ENCODE measurements at places on chromosomes 3 and 15.

DNA sequence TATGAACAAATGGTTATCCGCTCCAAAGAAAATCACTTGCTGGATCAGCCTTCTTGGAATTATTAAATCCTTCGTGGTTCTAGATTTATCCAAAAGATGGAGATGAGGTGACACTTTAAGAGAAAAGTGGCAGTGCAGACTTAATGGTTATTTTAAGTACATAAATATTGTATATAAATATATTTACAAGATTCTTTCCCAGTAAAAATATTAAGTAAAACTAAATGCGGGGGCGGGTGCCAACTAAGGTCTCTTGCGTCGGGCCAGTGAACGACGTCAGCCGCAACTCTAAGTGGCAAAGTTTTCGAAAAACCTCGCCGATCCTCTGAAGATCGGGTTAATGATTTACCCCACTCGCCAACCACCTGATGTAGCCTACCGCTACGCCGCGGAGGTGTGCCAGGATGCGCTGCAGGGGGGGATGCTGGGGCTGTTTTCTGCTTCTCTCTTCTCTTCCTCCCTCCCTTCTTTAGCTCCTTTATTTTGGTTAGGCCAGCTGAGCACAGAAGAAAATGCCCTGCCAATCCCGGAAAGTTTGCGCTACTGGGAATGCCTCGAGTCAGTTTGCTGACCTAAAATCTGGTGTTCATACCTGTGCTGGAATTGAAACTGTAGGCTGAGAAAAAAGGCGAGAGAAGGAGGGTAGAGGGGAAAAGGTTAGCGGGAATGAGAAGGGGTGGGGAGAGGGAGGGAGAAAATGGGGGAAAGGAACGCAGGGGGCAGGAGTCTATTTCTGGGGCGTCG, 7.6 kb upstream of the FOXB1 start:
- DNase-seq = no peak

DNA sequence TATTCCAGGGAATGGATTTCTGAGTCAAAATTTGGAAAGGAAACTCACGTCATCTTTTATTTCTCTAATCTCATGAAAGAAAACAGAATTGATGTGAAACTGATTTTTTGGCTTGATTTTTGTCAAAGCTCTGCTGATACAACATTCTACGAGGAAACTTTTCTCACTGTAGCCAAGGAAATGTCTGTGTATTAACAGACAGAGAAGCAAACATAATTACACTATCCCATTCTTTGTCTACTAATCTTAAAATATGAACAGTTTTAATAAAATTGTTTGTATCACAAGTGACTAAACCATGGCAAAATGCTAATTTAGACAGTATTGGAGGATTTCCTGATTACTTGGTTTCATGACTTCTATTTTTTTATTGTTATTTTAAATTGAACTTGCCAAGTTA, 1437.0 kb downstream of the OTOL1 start:
- no peak for DNase-seq

GRCh38 chr3:112425858-112426750, 73.2 kb downstream of the BTLA start:
- DNase-seq = no peak

- DNase-seq = no peak
Observed at GRCh38 chr3:147758771-147759170, 349.6 kb downstream of the ZIC1 start.

DNA sequence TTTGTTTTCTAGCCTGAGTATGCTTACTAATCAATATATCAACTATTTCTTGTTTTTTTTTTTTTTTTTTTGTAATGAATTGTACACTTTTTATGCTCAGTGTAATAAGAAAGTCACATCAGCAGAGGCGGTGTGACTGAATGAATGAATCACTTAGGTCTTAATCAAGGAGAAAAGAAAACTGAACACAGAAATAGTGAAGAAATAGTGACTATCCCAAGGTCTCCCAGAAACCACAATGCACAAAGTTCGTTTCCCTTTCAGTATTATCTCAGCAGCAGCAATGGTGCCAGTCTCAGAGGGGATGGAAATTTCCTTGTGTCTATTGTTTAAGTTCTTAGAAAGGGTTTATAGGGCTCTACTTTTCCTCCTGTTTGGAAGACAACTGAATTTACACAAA, 80.7 kb downstream of the NR1I2 start:
- DNase-seq = no peak

GRCh38 chr3:14352002-14352627, 50.3 kb upstream of the SLC6A6 start:
- no peak for DNase-seq

DNA sequence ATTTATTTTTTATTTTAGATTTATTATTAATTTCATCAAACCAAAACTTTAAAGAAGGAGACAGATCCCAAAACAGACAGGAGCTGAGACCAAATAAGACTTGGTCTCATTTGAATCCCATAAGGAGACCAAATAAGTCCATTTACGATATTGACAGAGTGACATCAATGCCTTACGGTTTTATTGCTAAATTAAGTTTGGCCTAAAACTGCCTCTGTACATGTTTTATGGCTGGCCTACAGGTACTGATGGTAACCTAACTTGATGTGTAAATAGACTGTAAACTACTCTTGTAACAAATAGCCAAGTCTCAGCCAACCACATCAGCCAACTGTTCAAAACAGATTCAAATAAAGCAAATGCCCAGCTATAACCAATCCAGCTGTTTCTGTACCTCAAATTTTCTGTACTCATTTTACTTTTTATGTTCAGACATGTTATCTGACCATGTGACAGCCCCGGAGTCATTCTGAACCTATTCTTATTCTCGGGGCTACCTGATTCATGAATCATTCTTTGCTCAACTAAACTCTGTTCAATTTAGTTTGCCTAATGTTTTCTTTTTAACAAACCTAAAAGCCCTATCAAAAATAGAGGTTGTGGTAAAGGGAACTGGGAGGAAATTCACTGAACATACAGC, 89.4 kb upstream of the CDAN1 start:
- DNase-seq = no peak

DNA sequence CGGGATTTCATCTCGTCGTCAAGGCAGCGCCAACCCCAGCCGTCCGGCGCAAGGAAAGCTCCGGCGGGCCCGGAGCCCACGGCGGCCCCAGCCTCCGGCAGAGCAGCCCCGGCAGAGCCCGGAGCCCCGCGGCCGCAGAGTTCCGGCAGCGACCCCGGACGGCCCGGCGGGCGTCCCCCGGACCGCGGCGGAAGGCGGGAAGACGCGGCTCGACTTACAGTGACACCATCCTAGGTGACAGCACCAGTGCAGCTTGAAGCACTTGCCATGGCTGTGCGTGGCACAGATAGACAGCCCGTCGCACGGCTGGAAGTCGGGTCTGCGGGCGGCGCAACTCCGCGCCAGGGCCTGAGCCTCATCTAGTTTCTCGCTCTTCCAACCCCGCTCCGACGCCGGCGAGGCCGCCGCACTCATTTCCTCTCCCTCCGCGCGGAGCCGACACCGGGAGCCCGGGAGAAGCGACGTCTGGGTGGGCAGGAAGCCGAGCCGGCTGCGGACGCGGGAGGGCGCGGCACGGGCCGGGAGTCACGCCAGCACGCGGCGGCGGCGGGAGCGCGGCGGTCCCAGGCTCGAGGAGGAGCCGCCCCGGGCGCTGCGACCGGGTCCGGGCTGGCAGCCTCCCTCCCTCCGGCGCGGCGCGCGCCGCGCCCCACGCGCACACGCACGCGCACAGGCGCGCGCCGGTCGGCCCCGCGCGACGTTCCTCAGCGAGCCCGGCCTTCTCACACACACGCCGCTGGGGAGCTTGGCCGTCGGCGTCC, at the start of gene C3orf70:
C3orf70 (minus strand) TSS at position 651 of the 761 bp plus-strand sequence; CDS start at position 414, 237 bp downstream.
- DNase-seq = no peak

DNA sequence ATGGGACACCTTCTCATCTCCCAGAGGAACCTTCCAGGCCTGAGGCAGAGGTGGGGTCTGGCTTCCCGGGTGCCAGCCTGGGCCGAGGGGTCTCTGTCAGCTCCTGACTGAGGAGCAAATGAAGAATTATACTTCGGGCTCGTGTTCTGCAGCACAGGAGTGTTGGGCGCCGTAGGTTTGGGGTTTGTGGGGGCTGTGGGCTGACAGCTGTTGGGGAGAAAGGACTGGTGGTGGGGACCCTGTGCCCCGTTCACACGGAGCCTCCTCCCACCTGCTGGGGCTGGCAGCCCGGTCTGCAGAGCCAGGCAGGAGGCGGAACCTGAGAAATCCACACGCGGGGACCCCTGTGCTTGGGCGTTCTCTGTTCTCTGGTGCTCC, 59.7 kb downstream of the ADAMTS7 start:
- DNase-seq = no peak

DNA sequence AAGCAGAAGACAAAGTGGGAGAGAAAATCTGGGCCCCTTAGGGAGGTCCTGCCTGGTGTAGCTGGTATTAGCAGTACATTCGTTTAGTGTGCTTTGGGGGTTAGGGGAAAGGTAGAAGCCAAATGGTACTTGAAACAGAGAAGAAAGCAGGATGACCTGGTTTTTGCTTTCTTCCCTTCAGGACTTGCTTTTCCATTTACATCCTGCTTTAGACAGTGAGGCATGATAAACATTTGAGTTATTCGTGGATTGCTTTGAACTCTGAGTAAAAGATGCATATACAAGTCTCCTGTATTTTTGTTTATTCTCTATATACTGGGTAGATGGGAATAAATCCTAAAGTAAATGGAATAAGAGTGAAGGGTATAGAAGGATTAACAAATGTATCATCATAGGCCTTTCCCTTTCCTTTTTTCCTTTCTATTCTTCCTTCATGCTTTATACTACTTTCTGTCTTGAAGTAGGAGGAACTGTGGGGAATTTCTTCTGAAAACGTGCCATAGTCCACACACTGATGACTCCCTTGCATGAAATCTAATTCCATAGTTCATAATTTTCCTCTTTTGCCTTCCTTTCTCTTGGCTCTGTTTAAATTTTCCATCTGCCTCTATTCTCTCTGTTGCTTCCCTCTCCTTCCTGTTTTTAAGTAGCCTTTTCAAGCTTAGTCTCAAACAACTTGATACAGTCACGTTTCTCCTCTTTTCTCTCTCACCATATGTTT, 139.5 kb upstream of the RBMS3 start:
- no peak for DNase-seq

DNA sequence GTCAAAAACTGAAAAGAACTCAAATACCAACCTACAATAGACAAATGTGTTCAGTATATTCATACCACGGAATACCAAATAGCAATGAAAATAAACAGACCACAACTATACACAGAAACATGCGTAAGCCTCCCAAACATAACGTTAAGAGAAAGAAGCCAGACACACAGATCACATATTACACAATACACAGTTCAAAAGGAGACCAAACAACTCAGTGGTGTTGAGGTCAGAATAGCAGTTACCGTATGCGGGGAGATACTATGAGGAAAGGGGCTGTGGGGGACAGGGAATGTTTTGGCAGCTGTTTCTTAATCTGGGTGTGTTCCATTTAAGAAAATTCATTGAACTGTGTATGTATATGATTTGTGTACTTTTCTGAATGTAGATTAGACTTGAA, 6.6 kb downstream of the OSBPL10 start:
- no peak for DNase-seq

- no peak for DNase-seq
Observed at GRCh38 chr3:109154979-109155378, 18.5 kb downstream of the C3orf85 start.

GRCh38 chr3:125213946-125214542, 1.5 kb upstream of the SLC12A8 start:
- DNase-seq = no peak

- DNase-seq = no peak
Observed at GRCh38 chr15:81433462-81433861, 59.4 kb upstream of the TMC3 start.

DNA sequence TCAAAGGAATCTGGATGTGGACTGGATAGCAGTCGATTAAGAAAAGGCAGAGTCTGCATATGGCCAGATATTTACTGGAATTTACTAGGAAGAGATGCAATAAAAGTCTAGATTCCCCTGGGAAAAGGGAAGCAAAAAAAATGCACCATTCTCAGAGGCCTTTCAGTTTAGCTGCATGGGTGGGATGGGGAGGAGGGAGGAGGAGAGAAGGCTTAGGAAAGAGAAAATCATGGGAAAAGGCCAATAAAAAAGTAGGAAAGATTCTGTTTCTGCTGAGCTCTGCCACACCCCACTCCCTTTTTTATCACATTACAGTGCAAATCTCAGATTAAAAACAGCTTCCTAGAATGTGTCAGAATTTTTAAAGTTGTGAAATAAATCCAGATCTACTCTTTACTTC, 103.6 kb downstream of the ADAMTS9 start:
- DNase-seq = no peak

DNA sequence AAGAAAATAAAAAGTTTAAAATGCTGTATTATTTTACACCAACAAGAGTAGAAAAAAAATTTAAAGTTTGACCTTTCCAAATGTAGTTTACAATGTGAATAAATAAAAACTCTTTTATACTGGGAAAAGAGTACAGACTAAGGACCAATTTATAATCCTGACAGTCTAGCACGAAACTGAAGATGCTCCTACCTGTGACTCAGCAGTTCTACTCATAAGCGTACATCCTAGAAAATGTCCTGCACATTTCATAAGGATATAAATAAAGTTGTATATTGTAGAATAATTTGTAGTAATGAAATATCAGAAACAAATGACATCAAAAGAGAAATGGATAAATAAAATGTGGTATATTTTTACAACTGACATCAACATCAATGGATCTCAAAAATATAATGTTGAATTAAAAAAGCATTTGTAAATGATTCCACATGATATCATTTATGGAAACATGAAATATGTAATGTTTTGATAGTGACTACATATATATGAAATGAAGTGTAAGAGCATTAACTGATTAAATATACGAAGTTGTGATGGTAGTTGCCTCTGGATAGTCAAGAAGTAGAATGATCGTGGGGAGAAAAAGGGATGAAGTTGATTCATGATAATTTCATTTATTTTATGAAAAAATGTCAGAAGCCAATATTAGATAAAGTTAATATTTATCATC, 161.3 kb upstream of the CBLB start:
- DNase-seq = no peak

DNA sequence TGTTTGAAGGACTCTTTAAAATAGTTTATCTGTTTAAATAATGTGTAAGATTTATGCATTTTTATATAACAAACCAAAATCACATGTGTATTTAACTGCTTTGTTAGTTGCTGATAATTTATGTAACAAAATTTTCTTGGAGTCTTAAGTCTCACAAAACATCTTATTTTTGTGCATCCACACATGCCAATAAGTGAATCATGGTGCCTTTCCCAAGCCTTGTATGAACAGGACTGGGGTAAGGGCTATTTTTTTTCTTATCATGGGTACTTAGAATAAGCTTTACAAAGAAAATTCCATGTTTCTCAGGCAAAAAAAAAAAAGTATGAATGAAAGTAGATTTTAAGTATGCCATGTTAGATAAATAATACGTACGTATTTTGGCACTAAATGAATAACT, 132.9 kb upstream of the LRRFIP2 start:
- no peak for DNase-seq

GRCh38 chr3:81929697-81930096, 168.3 kb upstream of the GBE1 start:
- no peak for DNase-seq

GRCh38 chr3:113575206-113575605, 42.9 kb downstream of the SIDT1 start:
- DNase-seq = no peak
